Stimulated activated CD8-positive, alpha-beta memory T cell treated with anti-CD3 and anti-CD28 coated beads, Interleukin-15, amount 100 ng/mL, for 24 hours (primary cell): ENCODE measurements at places on chromosomes 6 and 20.

GRCh38 chr6:37116326-37116725 is 53.6 kb upstream of the PIM1 start:
- DNase-seq = no peak

DNA sequence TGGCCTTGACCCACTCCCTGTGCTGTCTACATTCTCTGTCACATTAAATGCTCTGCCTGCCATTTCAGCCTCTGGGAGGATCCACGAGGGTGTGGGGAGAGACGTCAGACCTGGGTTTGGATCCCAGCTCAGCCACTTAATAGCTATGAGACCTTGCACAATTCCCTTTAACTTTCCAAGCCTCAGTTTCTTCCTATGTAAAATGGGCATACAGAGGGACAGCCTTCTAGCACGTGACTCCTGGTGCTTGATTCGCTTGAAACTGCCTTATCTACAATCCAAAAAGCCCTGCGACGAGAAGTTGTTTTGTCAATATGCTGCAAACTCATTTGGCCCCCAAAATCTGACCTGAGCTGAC is 40.0 kb downstream of the TOX2 start:
- no peak for DNase-seq

GRCh38 chr20:8661229-8661952 is 407.5 kb upstream of the PLCB4 start:
- no peak for DNase-seq

DNA sequence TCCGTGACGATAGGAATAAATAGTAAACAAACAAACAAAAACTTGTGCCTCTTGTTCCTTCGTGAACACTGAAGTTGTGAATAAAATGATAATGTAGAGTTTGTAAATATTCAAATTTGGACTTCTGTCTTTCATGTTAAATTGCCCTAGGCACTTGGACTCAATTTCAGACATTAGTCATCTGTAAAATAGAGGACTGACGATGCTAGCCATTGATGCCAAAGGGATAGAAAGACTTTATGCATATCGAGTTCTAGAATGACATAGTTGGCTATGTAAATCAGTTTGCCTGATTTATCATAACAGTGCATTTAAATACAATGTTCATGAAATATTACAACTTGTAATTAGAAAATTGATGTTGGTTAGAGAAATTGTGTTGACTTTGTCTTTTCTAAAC is 45.9 kb upstream of the FLRT3 start:
- DNase-seq = no peak

DNA sequence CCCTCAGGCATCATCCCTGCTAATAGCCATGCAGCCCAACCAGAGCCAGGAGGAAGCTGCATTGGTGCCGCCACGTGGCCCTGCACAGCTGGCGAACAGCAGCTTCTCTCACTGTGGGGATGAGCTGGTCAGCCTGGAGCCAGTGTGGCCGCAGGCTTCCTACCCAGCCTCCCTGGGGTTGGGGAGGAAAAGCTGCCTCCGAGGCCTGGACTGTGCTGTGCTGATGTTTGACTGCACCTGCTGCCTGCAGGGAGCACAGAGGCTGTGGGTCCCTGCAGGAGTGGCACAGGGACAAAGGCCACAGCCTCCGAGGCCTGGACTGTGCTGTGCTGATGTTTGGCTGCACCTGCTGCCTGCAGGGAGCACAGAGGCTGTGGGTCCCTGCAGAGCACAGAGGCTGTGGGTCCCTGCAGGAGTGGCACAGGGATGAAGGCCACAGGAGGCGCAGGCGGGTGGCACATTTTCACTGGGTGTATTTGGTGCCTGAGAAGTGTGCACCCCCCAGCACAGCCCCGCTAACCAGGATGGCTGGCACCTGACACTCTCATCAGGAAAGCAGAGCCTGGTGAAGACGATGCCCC is 83.9 kb downstream of the DLL1 start:
- no peak for DNase-seq

DNA sequence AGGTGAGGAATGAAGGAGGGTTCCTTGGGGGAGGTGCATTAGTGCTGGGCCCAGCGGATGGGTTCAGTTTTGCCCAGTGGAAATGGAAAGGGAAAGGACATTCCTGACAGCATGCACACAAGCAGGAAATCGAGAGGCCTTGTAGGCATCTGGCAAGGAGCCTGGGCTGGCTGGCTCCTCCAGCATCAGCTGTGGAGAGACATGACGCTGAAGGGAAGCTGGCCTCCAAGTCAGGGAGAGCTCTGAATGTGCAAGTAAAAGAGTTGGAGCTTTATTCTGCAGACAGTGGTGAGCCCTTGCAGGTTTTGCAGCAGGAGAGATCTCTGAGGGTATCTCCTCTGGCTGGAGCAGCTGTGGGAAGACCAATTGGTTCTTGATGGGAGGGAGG is 154.3 kb downstream of the MRPL14 start:
- no peak for DNase-seq

GRCh38 chr20:36217226-36217625 is 19.1 kb upstream of the AAR2 start:
- no peak for DNase-seq

GRCh38 chr6:32152769-32153563 is 975 bp upstream of the PPT2 start:
- DNase-seq = no peak

- DNase-seq = no peak
These were observed 57.5 kb upstream of the TMEM181 start for GRCh38 chr6:158502263-158502950.

GRCh38 chr6:132011582-132011981 is 60.4 kb upstream of the CCN2 start:
- DNase-seq = no peak

- no peak for DNase-seq
These were observed 134.0 kb downstream of the SYNDIG1 start for GRCh38 chr20:24603454-24603853.

GRCh38 chr20:20503777-20504530 is 136.1 kb downstream of the INSM1 start:
- no peak for DNase-seq

DNA sequence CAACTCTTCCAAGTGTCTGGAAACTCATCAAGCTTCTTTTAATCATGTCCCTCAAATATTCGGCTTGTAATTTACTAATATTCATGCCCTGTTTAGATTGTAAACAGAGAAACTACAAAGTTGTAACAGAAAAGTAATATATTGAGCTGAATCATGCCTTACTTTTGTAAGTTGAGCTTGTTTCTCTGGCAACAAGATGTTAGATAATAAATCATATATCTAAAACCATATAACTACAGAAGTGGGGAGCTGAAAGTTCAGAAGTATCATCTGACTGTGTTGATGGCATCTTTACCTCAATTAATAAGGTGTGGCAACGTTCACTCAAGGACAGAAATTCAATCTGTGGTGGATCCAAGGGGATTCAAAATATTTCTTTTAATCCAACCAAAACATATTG is 263.9 kb downstream of the PLCB1 start:
- DNase-seq = no peak

DNA sequence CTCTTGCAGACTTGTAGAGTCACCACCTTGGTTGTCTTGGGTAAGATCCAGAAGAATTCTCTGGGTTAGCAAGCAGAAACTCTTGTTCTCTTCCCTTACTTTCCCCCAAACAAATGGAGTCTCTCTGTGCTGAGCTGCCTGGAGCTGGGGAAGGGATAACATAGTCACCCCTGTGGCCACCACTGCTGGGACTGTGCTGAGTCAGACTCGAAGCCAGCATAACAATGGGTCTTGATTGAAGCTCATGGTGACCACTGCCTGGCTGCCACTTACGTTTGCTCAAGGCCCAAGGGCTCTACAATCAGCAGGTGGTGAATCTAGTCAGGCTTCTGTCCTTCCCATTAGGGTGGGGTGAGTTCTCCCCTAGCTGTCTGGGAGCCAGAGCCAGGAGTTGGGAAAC is 15.4 kb upstream of the ERVFRD-1 start:
- DNase-seq = no peak

DNA sequence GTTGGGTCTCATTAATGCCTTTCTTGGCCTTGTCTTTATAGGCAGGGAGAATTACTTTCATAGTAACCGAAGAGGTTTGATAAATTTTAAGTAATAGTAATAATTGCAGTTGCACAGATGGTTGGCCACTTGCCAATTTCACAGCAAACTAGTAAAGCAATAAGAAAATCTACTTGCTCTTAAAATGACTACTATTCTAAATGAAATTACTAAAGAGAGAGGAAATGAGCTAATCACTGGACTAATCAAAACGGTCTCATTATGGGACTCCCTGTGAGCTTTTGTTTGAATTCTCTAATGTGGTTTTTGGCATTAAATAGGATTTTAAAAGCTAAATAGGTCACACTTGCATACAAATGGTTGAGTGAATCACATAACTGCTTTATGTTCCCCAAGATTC is 227.4 kb upstream of the PLN start:
- no peak for DNase-seq

DNA sequence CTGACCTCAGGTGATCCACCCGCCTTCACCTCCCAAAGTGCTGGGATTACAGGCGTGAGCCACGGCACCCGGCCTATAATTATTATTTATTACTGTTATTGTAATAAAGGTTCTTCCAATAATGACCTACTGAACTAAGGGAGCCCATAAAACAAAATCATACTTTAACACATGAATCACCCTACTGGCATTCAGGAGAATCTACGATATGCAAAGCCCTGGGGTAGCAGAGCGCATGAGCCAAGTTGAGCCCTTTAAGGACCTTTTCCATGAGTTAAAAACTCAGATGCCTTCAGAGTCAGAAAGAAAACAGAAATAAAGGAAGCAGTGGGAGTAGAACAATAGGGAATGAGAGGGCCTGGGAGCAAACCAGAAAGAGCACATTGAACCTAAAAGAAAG is 41.5 kb downstream of the SNRPB start:
- DNase-seq = no peak

- DNase-seq = no peak
These were observed 2.1 kb upstream of the TRERF1 start for GRCh38 chr6:42453654-42454427.

- no peak for DNase-seq
These were observed 16.6 kb upstream of the FBXO9 start for GRCh38 chr6:53048431-53049195.

DNA sequence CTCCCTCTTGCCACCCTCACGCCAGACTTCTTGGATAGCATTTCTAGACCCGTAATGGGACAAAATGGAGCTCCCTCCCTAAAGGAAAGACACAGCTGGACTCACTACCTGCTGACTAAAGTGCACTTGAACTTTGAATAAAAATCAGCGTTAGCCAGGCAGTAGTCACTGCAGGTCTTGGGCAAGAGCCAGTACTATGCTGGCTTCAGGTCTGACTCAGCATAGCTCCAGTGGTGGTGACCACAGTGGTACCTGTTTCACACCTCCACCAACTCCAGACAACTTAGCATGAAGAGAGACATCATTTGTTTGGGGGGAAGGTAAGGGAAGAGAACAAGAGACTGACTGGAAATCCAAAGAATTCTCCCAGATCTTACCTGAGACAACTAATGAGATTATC is 906.8 kb downstream of the GRIK2 start:
- DNase-seq = no peak

GRCh38 chr20:54174457-54175175 is 830 bp upstream of the CYP24A1 start:
- DNase-seq = no peak

GRCh38 chr6:20680697-20681165 is 146.5 kb downstream of the CDKAL1 start:
- no peak for DNase-seq

GRCh38 chr6:149717588-149718458 is at the start of gene LATS1:
Gene LATS1 (minus strand): TSS chr6:149718101. CDS start chr6:149702126, 15,975 bp downstream.
- DNase-seq = peak; percentile 85

DNA sequence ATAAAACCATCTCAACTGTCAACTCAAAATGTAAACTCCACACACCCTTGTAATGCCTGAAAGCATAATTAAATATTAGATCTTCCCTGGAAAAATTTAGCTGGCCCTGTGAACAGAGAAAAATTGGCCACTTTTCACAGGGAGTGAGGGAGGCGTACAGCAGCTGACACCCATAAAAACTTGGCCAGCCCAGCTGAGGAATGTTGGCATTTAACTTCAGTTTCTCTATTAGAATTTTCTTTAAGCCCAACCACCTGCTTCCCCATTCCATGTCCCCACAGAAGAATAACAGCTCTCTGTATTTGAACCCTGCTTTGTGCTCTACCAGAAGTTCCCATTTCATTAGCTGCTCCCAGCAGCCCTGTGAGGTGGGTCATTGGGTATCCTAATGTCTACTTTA is 41.0 kb downstream of the PKHD1 start:
- no peak for DNase-seq

DNA sequence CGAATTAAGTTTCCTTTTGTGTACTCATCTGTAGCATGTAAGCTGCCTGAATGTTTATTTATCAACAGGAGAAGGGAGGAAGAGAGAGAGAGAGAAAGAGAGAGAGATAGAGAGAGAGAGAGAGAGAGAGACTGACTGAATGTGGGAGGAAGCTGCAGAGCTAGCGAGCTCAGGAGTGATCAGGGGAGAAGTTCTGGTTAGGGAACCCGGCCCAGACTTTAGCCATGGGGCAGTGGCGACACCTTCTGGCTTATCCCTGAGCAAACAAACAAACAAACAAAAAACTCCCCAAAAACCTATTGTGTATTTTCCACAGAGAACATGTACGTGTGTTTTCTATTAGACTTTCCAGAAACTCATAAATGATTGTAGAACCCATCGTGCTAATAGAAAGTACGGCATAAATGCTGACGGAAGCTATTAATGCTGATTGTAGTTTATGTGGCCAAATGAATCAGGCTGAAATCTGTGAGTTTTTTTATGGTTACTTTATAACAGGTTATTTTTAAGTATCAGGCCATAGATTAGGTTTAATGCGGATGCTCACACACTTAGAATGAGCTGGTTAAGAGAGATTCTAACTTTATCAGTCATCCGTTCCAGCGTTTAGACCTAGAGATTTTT is 92.8 kb downstream of the CLIC5 start:
- DNase-seq = peak; percentile 12

DNA sequence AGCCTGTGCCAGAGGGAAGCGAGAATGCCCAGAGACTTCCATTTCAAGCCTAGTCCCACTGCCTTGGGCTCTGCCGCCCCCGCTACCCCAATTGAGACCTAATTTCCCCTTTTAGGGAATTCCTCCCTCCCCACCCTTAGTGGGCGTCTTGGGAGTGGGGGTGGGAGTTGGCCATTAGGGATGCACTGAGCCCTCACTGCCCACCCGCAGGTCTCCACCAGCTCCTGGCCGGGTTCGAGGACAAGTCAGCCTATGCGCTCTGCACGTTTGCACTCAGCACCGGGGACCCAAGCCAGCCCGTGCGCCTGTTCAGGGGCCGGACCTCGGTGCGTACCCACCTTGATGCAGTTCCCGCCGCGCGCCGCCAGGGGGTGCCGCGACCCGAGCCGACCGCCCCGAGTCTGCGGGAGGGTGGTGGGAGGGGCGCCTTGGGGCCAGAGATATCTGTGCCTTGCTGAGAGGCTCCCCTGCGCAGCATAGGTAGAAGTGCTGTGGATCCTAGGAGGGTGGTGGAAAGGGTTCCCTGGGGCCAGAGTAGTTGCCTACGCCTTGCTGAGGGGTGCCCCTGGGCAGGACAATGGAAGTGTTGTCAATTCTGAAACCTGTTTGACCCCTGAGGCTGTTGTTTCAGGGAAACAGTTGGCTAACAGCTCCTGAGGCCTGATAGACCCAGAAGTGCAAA is 9.2 kb downstream of the ITPA start:
- DNase-seq = peak; percentile 68

DNA sequence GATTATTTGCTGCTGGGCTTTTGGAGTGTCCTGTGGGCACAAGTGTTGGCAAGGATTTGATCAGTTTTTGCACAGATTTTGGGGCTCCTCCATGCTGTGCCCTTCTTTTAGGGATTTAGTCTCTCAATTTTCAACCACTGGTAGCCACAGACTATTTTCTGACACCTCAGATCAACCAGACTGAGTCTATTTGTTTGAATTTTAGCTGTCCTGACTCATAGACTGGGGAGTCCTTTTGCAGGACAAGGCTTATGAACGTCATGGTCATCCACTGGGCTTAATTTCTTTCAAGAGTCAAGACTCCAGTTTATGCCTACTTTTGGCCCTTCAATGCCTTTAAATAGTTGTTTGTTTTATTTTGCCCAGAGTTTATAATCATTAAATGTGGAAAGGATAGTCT is 59.3 kb downstream of the BCKDHB start:
- DNase-seq = no peak
